Neural crest cell (in vitro differentiated cells): ENCODE measurements at places on chromosomes 5 and 9.
A peak's percentile ranks its signal among the peaks of the same experiment; 100 is the strongest.

- no peak for DNase-seq
These were observed 20.5 kb downstream of the ELP1 start for GRCh38 chr9:108913391-108913790.

GRCh38 chr9:129716091-129716490 is 36.8 kb downstream of the PTGES start:
- no peak for DNase-seq

DNA sequence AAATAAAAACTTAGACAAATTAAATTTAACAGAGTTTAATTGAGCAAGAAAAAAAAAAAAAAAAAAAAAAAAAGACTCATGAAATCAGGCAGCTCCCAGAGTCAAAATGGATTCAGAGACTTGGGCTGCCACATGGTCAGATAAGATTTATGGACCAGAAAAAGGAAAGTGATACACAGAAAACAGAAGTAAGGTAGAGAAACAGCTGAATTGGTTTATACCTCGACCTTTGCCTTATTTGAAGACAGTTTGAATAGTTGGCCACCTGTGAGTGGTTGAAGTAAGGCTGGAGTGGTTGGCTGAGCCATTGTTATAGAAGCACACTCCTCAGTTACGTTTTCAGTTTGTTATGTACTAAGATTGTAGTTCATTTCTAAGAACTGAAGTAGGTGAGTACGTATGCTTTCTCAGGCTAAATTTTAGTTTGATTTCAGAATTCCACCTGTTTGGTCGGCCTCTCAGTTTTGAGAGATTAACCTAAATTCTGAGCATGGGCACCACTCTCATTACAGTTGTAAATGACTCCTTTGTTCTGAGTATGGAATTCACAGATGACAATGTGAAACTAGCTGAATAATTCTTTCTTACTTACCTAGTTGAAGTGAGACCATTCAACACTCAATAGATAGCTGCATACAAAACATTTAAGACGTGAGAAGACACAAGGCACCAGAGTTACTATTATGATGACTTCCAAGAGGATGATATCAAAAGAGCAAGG is 149.0 kb downstream of the AOPEP start:
- no peak for DNase-seq

DNA sequence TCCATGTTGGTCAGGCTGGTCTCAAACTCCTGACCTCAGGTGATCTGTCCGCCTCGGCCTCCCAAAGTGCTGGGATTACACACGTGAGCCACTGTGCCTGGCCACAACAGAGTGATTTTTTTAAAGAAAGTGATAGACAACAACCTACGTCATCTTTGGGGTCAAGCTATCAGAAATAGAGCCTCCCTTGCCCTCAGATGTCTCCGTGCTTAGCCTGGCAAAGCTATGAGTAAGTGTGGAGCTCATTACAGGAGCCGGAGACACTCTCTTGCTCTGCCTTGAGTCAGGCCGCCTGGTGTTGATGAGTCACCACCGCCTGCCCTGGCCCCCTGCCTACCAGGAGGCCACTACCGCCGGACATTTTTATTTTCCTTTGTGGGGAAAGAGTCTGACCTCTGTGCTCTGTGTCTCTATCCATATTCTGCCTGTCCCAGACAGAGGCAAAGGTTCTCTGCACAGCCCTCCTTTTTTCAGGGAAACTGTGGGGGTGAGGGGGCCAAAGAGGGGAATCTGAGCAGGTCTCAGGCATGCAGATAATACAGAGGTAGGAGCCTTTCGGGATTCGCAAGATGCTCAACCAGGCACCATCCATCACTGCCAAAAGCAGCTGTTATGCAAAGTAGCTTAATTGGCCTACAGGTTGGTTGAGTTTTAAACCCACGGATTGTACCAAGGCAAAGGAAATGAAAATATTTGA is 123.7 kb upstream of the CPEB4 start:
- DNase-seq, result peak; percentile 16

DNA sequence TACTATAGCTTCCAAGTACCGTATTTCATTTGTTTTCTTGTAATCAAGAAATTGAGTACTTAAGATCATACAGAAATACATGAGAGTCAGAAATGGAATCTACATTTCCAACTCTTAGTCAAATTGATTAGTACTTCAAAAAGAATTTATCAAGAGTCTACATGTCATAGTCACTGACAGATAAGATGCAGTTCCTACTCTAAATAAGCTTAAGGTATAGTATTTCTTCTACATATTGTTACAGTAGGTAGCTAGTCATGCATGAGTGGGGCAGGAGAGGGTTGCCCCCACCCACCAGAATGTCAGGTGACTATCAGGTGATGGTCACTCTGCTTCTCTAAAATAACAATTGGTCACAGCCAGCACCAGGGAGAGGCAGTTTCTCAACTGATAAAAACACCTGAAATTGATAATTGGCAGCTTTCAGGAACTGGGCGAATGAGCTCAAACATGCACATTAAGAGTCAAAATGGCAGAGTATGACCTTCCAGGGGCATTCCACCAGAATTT is 2.9 kb downstream of the BAAT start:
- DNase-seq, result no peak
